Activated CD4-positive, alpha-beta memory T cell treated with anti-CD3 and anti-CD28 coated beads, Interleukin-2, amount 10 ng/mL, durations not matched to agents 7 days and 5 days (primary cell): ENCODE measurements at places on chromosomes 7 and 10. TPM values are rescaled to one million over a fixed set of nuclear protein-coding genes. Genes with fewer than 3 reads are reported as not detected.

DNA sequence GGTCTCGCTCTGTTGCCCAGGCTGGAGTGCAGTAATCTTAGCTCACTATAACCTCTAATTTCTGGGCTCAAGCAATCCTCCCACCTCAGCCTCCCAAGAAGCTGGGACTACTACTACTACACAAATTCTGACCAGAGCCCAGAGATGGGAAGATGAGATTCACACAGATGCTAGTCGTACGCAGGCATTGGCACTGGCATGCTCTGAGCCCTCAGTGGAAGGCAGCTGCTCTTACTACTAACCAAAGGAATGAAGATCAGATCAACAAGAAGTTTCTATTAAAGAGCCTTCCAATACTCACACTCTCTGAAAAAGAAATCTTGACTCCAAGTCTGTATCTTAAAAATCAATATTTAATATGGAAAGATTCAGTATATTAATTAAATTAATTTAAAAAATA, 10.7 kb downstream of the GDF2 start:
- no peaks in the 10 kb centered on the region for H3K4me1 ChIP-seq
- DNase-seq = no peak
- peaks cover 9% of the 10 kb centered on the region for H3K27me3 ChIP-seq
- no peak overlapping the region for H3K4me3 ChIP-seq

DNA sequence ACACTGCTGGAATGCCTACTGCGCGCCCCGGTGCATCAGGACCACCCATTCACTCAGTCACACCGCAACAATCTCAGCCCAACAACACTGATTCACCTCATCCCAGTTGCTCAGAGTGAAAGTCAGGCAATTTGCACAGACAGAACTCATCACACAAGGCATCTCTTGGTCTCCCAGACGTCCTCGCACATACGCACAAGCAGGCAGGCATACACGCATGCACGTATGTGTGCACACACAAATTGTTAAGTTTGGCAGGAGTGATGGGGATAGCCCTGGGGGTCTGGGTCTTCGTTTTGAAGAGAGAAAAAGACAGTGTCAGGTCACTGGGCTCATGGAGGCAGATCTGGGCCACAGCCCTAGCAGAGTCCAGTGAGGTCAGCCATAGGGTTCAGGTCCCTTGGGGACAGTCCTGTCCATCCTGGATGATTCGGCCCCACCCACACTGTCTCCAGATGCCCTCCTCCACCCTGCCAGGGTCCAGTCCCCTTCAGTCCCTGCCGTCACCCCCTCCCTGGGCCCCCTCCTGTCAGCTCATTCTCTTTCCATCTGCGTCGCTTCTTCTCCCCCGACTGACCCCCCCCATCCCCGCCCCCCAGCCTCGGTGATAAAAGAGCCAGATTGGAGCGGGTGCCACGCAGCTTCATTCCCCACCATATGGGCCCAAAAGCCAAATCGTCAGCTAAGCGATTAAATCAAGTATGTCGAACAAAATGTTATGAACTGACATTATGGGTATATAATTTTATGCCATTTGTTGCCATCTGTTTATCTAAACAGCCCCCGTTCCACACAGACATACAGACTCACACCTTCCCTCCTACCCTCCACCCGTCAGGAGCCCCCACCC, 48.5 kb upstream of the SLF2 start:
- H3K4me3 ChIP-seq = no peak overlapping the region
- DNase-seq = no peak

DNA sequence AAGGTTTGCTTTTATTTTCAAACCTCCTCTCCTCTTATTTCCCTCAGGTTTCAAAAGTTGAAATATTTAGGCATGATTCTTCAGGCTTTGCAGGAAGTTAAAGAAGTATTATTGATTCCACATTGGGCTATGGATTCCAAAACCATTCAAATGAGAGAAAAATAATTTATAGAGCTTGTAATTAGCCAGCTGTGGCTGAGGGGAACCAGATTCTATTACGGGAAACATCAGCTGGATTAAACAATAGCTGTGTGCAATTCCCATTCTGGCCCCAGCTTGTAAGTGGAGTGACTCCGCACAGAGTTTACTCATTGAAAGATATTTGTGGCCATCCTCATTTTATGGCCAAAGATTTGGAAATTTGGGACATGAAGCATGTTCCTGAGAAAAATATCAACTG, 77.0 kb upstream of the PHYHIPL start:
- DNase-seq = no peak
- H3K36me3 ChIP-seq = no peaks in the 10 kb centered on the region
- no peaks in the 10 kb centered on the region for H3K27me3 ChIP-seq
- no peak overlapping the region for H3K27ac ChIP-seq

DNA sequence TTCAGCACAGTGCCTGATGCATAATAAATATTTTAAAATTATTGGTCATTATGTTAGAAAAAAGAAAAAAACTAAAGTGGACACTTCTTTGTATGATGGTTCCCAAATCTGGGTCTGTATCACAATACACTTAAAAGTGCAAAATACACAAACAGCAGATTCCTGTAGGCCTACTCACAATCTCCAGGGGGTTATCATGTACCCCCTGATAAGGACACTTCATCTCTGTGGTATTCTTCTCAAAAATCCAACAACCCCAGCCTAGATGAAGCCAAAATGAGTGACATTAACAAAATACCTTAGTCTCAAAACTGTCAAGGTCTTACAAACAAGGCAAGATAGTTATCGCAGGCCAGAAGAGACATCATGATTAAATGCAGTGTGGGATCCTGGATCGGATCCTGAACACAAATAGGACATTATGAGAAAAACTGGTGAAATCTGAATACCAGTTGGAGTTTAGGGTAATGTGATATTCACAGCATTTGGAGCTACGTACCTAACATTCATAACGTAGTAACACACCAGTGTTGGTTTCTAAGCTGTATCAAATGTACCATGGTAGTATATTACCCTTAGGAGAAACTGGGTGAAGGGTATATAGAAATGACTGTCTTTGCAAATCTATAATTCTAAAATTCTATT, 45.2 kb downstream of the NSUN6 start:
- H3K27me3 ChIP-seq = no peaks in the 10 kb centered on the region
- peaks cover 4% of the 10 kb centered on the region for H3K4me1 ChIP-seq
- no peak overlapping the region for H3K4me3 ChIP-seq
- no peak for DNase-seq
- no peak overlapping the region for H3K27ac ChIP-seq

- peaks cover 28% of the 10 kb centered on the region for H3K4me1 ChIP-seq
- H3K27ac ChIP-seq = no peak overlapping the region
- no peak overlapping the region for H3K4me3 ChIP-seq
- peaks cover 20% of the 10 kb centered on the region for H3K36me3 ChIP-seq
- H3K27me3 ChIP-seq = no peaks in the 10 kb centered on the region
These were observed 35.8 kb downstream of the AIFM2 start for GRCh38 chr10:70096705-70097420.

GRCh38 chr10:50613150-50613549, 10.6 kb downstream of the SGMS1 start:
- H3K36me3 ChIP-seq = no peaks in the 10 kb centered on the region
- peaks cover 7% of the 10 kb centered on the region for H3K4me1 ChIP-seq
- no peak overlapping the region for H3K4me3 ChIP-seq
- no peak for DNase-seq
- no peak overlapping the region for H3K27ac ChIP-seq

DNA sequence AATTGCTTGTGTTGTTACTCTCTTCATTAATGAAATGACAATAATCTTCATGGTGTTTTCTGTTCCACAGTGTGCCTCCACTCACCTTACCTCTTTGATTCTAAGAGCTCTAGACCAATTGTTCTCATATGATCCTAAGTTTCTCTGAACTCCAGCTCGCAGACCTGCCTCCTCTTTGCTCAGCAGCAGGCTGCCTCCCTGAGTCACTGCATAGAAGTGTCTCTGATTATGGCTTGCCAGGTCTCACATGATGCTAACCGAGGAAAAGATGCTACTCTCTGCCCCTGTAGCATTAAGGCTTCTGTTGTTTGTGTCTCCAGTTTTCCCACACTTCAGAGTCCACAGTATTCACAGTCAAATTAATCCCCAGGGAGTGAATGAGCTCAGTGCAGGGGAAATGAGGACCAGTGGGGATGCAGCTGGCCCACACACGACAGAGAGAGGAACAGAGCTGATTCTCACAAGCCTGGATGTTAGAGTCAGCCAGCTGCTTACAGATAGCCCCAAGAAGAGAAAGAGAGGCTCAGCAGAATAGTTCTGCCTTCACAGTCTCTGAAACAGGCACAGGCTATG, 145.9 kb upstream of the EGR2 start:
- H3K36me3 ChIP-seq = no peaks in the 10 kb centered on the region
- H3K27ac ChIP-seq = no peak overlapping the region
- no peak overlapping the region for H3K4me3 ChIP-seq
- DNase-seq = no peak
- no peaks in the 10 kb centered on the region for H3K4me1 ChIP-seq
- H3K27me3 ChIP-seq = peaks cover 20% of the 10 kb centered on the region

- H3K4me1 ChIP-seq = no peaks in the 10 kb centered on the region
- H3K4me3 ChIP-seq = no peak overlapping the region
- H3K27me3 ChIP-seq = peaks cover 19% of the 10 kb centered on the region
- H3K36me3 ChIP-seq = no peaks in the 10 kb centered on the region
- no peak overlapping the region for H3K27ac ChIP-seq
These were observed 5.3 kb downstream of the FRMD4A start for GRCh38 chr10:14325325-14325955.

DNA sequence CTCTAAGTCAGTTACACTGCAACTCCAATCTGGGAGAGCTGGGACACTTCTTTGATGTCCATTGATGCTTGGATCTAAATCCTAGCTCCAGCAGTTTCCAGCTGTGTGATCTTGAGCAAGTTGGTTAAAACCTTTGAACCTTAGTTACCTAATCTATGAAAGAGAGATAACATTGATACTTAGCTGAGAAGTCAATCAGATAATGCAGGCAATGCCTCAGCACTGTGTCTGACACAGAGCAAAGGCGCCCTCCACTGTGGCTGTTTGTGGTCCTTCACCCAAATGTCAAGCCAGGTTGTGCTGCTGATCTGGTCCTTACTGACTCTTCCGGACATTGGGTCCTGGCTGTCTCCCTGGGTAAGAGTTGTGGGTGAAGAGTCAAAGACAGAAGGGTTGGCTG, 20.2 kb downstream of the DNTT start:
- no peak overlapping the region for H3K27ac ChIP-seq
- DNase-seq = no peak
- no peak overlapping the region for H3K4me3 ChIP-seq
- no peaks in the 10 kb centered on the region for H3K36me3 ChIP-seq
- peaks cover 45% of the 10 kb centered on the region for H3K27me3 ChIP-seq

DNA sequence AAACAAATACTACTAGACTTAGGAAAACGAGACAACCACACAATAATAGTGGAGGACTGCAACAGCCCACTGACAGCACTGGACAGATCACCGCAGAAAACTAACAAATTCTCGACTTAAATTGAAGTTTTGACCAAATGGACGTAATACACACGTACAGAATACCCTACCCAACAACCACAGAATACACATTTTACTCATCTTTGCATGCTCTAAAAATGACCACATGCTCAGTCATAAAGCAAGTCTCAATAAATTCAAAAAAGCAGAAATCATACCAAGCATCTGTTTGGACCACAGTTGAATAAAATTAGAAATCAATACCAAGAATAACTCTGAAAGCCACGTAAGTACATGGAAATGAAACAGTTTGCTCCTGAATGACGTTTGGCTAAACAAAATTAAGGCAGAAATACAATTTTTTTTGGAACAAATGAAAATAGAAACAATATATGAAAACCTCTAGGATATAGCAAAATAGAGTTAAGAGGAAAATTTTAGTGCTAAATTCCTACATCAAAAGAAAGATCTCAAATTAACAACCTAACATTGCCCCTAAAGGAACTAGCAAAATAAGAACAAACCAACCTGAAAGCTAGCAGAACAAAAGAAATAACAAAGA, 30.6 kb downstream of the MAPK8 start:
- no peaks in the 10 kb centered on the region for H3K27me3 ChIP-seq
- H3K4me3 ChIP-seq = peak overlapping the region; percentile 31
- peak overlapping the region; percentile 75 for H3K27ac ChIP-seq
- H3K36me3 ChIP-seq = peaks cover 31% of the 10 kb centered on the region
- peaks cover 61% of the 10 kb centered on the region for H3K4me1 ChIP-seq

- H3K27me3 ChIP-seq = no peaks in the 10 kb centered on the region
- no peaks in the 10 kb centered on the region for H3K36me3 ChIP-seq
- no peak overlapping the region for H3K27ac ChIP-seq
- no peak for DNase-seq
These were observed 274.6 kb upstream of the SMIM30 start for GRCh38 chr7:113392841-113393540.

- peaks cover 13% of the 10 kb centered on the region for H3K4me1 ChIP-seq
- H3K27ac ChIP-seq = no peak overlapping the region
- DNase-seq = no peak
- H3K36me3 ChIP-seq = no peaks in the 10 kb centered on the region
- H3K4me3 ChIP-seq = no peak overlapping the region
These were observed 77.4 kb downstream of the CYP26A1 start for GRCh38 chr10:93150990-93151547.

DNA sequence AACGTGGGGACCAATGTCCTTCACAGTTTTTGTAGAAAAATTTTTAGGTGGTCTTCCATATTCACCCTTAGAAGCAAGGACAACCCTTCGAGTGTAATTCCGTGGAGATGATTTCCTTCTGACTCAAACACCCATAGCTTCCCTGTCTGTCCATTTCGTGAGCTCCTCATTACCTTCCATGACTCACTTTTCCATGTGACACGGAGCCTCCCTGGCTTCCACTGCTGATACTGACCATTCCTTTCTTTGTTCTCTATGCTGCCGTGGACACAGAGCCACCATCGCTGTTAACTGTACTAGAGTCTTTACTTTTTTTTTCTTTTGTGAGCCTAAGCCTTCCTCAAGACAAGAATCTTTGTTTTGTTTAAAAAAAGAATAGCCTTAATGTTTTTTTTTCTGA, 12.5 kb upstream of the ARMS2 start:
- peaks cover 5% of the 10 kb centered on the region for H3K27me3 ChIP-seq
- H3K36me3 ChIP-seq = no peaks in the 10 kb centered on the region
- H3K4me1 ChIP-seq = no peaks in the 10 kb centered on the region
- no peak for DNase-seq

- no peak for DNase-seq
- H3K27ac ChIP-seq = no peak overlapping the region
- H3K36me3 ChIP-seq = no peaks in the 10 kb centered on the region
- no peaks in the 10 kb centered on the region for H3K4me1 ChIP-seq
These were observed 22.2 kb downstream of the FAM20C start for GRCh38 chr7:214410-215212.

Gene CALML5
- not detected for total RNA-seq

Gene CWF19L1
- total RNA-seq = 36.7 TPM

Gene LBX1
- total RNA-seq = not detected

Gene GPAM
- total RNA-seq = 5.5 TPM

Gene EGFR
- total RNA-seq = not detected

Gene EVX1
- total RNA-seq = not detected
